ENCODE measurements at places on chromosomes 5 and 9.

DNA sequence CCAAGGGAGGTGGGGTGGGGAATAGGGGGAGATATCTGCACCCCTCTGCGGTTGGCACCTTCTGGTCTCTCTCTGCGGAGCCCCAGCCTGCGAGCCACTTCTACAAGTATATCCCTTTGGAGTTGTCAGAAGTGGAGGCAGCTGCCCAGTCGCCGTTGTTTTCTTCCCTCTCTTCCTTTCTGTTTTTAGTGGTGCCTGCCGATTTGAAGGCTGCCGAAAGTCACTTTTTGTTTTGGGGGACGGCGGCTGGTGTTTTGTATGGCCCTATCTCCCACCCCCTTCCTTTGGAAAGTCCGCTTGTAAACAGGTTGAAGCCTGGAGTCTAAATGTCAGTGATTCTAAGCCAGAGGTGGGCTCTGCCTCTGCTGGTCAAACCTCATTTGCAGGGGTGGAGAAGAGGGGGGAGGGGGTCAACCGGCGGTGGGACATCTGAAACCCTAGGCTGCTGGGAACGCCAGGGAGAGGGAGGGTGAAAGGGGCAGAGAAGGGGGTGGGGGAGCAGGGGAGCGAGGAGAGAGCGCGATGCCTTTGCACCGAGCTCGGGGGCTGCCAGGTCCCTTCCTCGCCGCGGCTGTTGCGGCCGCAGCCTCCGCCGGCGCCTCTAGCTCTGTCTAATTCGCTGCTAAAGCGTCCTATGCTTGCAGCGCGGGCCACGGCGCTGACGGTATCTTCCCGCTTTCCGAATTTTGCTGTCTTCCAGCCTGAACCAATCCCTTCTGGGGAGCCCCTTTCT is at the start of gene FGF10:
FGF10 (minus strand) TSS at position 331 of the 733 bp plus-strand sequence. CDS start 738 bp downstream, outside the sequence.
- DNase-seq = peak; percentile 69

- no peak for DNase-seq
Observed at GRCh38 chr9:81626511-81626910, 62.8 kb downstream of the TLE1 start.

DNA sequence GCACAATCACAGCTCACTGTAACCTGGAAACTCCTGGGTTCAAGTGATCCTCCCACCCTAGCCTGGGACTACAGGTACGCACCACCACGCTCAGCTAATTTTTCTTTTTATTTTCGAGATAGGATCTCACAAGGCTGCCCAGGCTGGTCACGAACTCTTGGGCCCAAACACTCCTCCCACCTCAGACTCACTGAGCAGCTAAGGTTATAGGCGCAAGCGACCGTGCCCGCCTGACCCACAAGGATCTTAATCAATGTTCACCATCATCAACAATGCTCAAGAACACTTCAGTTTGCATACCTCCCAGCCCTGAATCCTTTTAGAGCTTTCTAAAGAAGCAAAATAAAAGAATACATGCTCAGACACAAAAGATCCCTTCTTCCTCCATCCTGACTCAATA is 13.2 kb downstream of the ETF1 start:
- DNase-seq = no peak

GRCh38 chr5:158409507-158409906 is 550.6 kb upstream of the CLINT1 start:
- DNase-seq = no peak

All from sciatic nerve (tissue), 2 donors.